ENCODE measurements at places on chromosomes 1 and 21.

GRCh38 chr21:14718951-14719350 is 172.8 kb upstream of the SAMSN1 start:
- no peak for DNase-seq

- DNase-seq = peak; percentile 75
Observed at GRCh38 chr1:235326719-235327558, 1.0 kb downstream of the ARID4B start.

DNA sequence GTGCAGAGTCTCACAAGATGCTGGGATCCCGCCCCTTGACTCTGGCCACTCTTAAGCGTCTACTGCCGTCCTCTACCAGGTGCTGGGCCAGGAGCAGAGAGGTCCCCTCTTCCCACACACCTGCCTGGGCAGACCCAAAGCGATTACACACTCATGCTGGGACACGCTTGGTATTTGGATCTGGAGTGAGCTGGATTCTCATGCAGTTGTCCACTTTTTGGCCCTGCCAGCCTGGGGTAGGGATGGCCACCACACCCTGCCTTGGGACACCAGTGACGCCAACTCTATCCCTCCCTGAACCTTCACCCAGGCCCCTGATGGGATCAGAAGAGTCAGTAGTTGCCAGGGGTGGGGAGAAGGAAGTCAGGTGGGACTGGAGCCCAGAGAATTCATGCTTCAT is 28.6 kb downstream of the ITPKB start:
- no peak for DNase-seq

GRCh38 chr1:153793261-153793972 is 18.2 kb downstream of the SLC27A3 start:
- DNase-seq = no peak

DNA sequence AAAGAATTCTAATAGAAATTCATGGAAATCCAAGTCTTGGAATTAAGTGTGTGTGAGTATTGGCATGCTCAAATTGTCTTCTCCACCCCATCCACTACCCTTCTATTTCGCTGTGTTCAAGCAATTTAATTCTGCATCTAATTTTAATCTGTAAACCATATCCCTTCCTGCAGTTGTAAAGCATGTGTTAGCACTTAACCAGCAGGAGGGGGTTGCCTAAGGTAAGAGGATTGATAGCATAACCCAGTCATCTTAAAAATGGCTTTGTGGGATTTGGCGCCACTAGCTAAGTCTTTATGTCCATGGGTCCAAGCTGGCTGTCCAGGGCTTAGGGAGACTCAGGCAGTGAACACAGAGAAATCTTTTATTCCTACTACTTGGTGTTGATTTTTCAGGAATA is 210.3 kb downstream of the PTPRC start:
- DNase-seq = no peak

DNA sequence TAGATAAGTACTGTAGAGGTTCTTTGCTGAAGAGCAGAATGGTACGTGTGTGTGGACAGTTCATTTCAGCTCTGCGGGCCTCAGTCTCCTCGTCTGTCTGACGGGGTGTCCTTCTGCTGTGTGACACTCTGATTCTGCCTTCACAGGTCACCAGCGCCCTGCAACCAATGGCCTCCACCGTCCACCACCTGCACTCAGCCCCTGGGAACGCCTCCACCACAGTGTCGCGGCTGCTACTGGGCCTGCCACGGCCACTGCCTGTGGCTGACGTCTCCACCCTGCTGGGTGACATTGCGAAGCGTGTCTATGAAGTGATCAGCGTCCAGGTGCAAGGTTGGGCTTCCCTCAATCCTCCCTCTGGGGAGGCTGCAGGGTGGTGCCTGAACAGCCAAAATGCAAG is 17.0 kb downstream of the UMODL1 start:
- DNase-seq = no peak

DNA sequence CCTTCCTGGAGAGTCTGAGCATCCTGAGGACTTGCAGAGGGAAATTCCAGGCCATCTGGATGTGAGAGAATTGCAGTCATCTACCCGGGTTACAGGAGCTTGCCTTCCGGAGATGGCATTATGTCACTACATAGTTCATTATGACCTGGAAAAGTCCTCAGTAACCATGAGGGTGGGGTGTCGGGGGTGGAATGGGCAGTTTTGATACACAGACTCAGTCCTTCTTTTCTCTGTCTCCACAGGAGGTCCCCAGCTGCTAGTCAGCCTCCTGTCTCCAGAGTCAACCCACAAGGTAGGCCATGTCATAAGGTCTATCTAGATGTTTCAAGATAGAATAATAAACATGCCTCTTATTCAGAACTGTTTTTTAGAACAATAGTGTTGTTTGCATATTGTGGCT is 268.2 kb upstream of the SGIP1 start:
- no peak for DNase-seq
